Activated gamma-delta T cell treated with anti-CD3 and anti-CD28 coated beads, Interleukin-2, amount 50 U/mL, for 16 hours (primary cell): ENCODE measurements at places on chromosomes 5 and 9.

- no peak for DNase-seq
Measured at GRCh38 chr5:86500947-86501346, 116.8 kb upstream of the COX7C start.

GRCh38 chr5:5295351-5295750, 127.1 kb upstream of the ICE1 start:
- DNase-seq, result no peak

- DNase-seq, result peak; percentile 68
Measured at GRCh38 chr5:172713113-172713808, 57.7 kb downstream of the DUSP1 start.

DNA sequence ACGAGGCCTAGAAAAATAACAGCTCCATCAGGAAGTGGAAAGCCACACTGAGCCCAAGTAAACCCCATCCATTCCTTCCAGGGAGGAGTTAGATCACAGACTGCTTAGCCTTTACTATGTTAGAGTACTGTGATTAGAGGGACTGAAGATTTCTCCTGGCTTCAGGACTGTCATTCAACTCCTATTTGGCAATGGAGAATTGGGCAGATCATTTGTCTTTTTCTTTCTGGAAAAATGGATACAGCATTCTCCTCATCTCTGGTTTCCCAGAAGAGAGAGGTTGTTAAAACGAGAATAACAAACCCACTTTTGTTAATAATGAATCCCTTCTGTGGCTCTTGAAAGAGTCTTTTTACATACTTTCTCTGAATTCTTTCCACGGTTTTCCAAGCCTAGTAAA, 150.4 kb downstream of the GABRB2 start:
- no peak for DNase-seq

GRCh38 chr5:178434016-178434761, 156.0 kb downstream of the COL23A1 start:
- DNase-seq, result no peak

DNA sequence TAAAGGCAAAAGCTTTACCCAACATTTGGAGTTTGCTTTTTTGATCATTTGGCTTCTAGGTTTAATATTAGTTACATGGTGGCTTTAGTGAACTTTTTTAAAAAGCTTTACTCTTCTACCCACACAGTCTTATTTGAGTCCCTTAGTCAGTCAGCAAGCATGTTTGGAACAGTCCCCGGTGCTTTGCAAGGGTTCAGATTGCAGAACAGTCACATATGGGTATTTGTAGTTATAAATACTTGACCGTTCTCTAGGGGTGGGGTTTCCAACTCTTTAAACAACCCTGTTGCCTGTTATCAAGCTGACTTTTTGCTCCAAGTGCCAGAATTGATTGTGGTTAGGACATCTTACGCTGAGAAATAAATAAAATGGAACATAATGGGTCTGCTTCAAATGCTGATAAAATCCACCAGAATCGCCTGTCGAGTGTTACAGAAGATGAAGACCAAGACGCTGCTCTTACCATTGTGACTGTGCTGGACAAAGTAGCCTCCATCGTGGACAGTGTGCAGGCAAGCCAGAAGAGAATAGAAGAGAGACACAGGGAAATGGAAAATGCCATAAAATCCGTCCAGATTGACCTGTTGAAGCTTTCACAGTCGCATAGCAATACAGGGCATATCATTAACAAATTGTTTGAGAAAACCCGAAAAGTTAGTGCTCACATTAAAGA, at the start of gene CAVIN4:
CAVIN4 (plus strand) TSS at position 304 of the 673 bp plus-strand sequence; CDS start at position 369, 65 bp downstream.
- DNase-seq, result no peak

GRCh38 chr9:108382310-108382709, 473.5 kb downstream of the ACTL7B start:
- DNase-seq, result no peak

DNA sequence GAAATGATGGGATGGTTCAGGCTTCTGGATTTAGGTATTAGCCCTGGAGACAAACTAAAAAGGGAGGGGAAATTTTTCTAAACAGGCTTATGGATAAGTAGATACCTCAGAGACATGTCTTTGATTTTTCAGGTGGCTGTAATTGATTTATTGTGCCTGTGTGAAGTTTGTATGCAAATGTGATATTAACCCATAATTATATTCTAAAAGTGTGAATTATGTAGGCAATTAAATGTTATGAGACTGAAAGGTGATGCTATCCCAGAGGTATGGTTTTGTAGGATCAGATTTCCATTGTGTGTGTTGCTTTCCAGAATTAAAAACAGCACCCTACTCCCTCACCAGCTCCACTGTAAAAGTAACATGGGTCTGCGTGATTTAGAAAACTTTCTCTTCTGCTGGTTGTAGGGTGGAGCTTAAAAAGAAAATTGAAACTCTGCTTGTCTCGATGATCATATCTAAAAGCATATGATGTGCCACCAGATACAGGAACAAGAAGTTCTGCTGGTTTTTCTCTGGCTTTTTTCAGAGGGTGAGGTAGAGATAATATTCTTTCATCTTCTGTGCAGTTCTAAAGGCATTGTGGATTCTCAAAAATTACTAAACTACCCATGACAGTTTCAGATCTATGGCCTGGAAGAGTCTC, 71.8 kb upstream of the TAF11L2 start:
- DNase-seq, result no peak

DNA sequence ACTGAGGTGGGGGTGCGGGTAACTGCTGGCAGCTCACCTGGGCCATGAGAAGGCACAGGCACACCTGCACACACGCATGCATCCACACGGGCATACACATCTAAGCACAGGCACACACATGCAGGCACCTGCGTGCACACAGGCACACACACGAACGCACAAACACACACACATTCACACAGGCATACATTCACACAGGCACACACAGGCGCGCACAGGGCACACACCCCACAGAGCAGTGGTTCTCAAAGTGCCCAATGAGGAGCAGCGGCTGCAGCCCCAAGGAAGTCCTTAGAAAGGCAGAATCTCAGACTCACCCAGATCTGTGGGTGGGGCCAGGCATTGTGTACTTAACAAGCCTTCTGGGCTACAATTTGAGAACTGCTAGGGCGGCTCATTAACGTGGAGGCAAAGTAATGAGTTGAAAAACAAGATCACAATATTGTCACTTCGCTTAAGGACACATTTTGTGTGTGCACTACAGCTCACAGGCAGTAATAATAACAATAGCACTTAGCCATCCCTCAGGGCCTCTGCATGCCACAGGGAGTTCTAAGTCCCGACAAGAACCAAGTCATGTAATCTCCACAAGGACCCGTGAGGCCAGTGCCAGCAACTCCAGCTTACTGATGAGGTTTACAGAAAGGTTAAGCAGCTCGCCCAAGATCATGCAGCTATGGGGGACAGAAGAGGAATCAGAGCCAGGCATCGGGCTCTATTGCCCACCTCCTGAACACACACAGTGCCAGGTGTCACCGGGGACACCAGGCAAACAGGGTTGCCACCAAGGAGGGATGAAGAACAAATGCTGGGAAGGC, 91.6 kb downstream of the ROR2 start:
- DNase-seq, result no peak

- no peak for DNase-seq
Measured at GRCh38 chr5:98872674-98873073, 56.1 kb downstream of the CHD1 start.

DNA sequence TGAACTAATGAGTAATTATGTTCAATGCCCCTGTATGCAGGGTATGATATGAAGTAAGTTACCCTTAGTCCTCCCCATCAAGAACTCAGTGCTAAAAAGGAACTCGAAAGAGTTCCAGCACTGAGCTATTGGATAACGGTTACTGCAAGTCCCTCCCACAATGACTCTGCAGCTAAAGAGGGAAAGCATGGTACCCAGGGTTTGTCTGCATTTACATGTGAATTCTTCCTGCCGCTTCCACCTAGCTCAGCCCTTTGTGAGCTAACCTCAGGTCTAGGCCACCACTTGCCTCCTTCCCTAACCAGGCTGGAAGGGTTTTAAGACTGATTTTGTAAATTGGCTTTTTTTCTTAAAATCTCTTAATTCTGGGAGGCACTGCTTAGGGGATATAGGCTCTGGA, 376.8 kb downstream of the EBF1 start:
- no peak for DNase-seq

DNA sequence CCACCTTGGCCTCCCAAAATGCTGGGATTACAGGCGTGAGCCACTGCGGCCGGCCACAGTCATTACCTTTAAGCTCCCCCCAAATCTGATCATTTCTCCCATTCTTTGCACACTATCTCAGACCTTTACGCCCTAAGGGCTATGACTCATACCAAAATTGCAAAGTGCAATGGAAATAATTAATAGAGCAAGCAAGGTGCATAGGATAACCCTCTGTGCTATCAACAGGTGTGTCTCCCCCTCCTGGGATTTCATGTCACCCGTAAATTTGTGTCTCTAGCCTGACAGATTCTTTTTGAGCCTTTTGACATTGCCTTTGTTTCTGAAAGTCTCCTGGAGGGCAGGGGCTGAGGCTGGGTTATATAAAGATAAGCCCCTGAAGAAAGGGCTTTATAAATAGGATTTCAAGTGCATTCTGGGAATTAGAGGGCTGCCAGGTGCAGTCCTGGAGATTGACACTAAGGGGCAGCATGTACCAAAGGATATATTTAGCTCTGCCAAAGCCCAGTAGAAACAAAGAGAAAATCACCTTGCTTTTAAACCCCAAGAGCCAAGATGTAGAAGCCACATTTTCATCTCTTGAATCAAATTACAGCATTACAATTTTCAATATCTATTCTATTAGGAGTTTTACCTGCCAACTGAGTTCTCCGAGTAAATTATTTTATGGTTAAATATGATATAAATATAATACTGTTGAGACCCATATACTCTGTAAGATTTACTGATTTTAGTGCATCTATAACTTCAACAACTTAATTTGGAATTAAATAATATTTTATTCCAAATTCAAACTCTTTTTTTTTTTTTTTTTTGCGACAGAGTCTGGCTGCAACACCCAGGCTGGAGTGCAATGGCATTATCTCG, 18.2 kb downstream of the S100Z start:
- DNase-seq, result peak; percentile 12

GRCh38 chr5:73673161-73673591, 47.2 kb downstream of the ARHGEF28 start:
- DNase-seq, result no peak

DNA sequence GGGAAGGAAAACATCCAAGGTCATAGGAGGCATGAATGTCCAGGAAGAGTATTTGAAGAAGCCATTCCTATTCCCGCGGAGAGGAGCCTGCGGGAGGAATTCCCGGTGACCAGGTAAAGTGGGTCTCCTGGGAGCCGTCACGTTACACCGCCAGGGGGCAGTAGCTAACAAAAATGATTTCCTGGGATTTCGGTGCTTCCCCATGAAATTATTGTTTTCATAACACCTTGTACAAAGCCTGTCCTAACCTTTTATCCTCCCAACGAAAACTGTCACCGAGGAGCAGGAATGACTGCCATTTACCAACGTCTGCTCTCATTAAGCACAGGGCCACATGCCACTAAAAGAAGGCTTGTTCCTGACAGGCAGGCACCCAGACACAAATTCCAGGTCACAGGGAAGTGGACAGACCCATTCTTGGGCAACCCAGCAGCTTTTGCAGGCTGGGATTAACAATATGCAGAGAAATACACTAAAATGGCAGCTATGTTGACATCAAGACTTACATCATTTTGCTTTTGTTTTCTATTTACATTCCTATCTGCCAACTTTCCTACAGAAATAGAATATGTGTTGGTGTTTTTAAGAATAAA, 41.2 kb upstream of the CTSL start:
- no peak for DNase-seq

- no peak for DNase-seq
Measured at GRCh38 chr5:115050866-115051265, 118.8 kb downstream of the TRIM36 start.

DNA sequence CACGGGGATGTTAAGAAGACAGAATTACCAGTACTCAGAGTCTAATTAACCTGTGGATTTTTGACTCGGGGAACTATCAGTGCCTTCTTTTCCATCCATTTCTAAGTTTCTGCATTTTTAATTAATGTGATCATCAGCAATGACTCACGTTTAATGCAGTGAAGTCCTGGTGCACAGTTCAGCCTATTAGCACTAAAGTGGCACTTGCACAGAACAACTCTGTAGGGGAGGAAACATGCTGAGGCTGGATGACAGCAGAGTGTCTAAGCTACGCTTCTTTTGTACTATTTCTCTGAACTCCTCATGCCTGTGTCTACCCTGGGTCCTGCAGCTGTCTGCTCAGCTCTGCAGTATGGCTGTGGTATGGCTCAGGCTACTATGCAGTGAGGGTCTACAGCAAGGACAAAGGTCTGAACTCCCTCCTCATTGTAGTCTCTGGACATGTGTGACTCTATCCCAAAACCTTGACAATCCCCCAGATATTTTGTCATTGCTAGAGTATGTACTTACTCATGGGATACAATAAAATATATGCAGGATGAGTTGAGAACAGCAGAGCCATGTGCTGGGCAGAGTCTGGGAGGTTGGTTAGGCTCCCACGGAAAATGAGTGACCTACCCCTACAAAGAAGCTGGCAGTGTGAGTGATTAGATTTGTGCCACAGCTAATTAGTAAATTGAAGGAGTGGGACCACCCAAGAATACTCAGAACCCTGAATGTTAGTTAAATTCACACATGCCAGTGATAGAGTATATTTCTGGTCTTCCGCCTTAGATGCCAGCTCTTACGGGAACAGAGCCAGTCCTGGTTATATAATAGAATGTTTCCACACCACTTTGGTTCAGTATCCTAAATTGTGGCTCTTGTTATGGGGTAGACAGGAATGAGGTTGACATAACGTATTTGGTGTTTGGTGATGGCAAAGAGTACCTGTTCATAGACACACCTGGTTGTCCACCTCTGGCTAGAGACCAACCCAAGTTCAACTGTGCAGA, 148.0 kb downstream of the GHR start:
- no peak for DNase-seq

GRCh38 chr5:103891151-103891550, 328.6 kb upstream of the NUDT12 start:
- no peak for DNase-seq

- no peak for DNase-seq
Measured at GRCh38 chr9:85478847-85479246, 262.9 kb downstream of the AGTPBP1 start.

DNA sequence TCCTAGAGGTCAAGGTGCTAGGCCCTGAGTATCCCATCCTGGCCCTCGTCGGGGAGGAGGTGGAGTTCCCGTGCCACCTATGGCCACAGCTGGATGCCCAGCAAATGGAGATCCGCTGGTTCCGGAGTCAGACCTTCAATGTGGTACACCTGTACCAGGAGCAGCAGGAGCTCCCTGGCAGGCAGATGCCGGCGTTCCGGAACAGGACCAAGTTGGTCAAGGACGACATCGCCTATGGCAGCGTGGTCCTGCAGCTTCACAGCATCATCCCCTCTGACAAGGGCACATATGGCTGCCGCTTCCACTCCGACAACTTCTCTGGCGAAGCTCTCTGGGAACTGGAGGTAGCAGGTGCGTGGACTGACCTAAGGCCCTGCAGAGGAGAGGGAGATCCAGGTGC, 7.9 kb downstream of the BTNL9 start:
- no peak for DNase-seq
